ENCODE measurements at places on chromosomes 6 and 20.
A peak's percentile ranks its signal among the peaks of the same experiment; 100 is the strongest.

- DNase-seq: no peak
Measured at GRCh38 chr20:34791289-34792020, 34.0 kb downstream of the NCOA6 start.

- DNase-seq: no peak
Measured at GRCh38 chr6:153373869-153374268, 242.8 kb upstream of the RGS17 start.

DNA sequence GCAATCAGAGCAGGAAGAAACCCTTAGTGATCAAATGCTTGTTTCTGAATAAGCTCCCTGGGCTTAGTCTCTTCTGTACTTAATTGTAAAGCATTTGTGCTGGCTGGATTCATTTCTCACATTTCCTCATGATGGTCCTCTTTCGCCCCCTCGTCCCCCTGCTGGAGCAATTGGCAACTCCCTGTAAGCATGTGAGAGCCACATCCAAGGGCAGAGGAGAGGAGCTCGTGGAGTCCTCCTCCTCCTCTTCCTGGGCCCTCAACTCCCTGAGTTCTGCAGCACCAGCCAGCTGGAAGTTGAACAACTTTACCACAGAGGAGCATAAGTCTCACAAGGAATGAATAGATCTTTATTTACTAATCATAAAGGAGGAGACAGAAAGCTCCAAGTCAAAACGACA lies 12.6 kb downstream of the ANKEF1 start:
- no peak for DNase-seq

DNA sequence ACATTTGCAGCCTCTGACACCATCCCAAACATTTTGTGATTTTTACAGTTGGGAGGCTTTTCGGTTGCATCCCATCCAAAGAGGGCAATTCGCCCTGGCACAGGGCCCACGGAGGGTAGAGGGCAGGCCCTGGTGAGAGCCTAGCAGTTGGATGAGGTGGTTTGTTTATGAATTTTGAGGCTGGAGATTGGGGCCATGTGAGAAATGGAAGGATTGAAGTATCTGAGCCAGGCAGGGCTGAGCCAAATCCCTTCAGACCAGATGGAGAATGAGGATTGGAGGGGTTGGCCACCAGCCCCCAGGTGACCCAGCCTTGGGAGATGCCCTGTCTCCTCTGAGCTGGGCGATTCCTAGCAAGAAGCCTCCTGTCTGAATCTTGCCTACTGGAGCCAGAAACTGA lies 52.6 kb upstream of the CCDC167 start:
- no peak for DNase-seq

GRCh38 chr20:47677635-47678453 lies 107.4 kb downstream of the SULF2 start:
- DNase-seq: peak; percentile 37

- no peak for DNase-seq
Measured at GRCh38 chr6:137017081-137017480, 27.7 kb downstream of the IL20RA start.

- no peak for DNase-seq
Measured at GRCh38 chr6:1348675-1349074, 36.8 kb downstream of the FOXQ1 start.

- no peak for DNase-seq
Measured at GRCh38 chr6:138092686-138093085, 14.5 kb downstream of the PERP start.

DNA sequence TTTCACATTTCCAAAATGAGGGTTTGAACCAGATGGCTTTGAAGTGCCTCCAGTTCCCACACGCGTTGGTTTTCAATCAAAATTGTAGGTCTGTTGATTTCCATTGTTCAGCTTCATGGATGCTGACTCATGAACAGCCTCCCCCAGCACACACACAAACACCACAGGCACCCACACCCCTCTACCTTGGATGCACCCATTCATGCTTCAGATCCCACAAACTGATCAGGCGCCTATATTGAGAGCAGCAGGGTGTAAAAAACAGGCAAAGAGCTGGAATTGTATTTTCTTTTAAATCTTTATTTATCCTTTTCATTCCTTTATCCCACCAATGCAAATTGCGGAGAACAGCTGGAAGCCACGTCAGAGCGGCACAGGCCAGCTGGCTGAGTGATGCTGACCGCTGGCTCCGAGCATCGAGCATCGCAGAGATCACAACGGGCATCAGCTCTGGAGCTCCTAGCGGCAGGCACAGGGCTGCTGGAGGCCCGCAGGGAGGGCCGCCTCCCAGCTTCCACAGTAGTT lies 29.3 kb upstream of the TBC1D7 start:
- DNase-seq: no peak
